Stimulated activated CD4-positive, alpha-beta T cell treated with anti-CD3 and anti-CD28 coated beads, Interleukin-15, amount 100 ng/mL, for 24 hours (primary cell): ENCODE measurements at places on chromosomes 1 and 21.

GRCh38 chr1:52057876-52058415, 1.9 kb downstream of the BTF3L4 start:
- no peak for DNase-seq

- no peak for DNase-seq
Observed at GRCh38 chr21:14583629-14584255, 37.6 kb upstream of the SAMSN1 start.

DNA sequence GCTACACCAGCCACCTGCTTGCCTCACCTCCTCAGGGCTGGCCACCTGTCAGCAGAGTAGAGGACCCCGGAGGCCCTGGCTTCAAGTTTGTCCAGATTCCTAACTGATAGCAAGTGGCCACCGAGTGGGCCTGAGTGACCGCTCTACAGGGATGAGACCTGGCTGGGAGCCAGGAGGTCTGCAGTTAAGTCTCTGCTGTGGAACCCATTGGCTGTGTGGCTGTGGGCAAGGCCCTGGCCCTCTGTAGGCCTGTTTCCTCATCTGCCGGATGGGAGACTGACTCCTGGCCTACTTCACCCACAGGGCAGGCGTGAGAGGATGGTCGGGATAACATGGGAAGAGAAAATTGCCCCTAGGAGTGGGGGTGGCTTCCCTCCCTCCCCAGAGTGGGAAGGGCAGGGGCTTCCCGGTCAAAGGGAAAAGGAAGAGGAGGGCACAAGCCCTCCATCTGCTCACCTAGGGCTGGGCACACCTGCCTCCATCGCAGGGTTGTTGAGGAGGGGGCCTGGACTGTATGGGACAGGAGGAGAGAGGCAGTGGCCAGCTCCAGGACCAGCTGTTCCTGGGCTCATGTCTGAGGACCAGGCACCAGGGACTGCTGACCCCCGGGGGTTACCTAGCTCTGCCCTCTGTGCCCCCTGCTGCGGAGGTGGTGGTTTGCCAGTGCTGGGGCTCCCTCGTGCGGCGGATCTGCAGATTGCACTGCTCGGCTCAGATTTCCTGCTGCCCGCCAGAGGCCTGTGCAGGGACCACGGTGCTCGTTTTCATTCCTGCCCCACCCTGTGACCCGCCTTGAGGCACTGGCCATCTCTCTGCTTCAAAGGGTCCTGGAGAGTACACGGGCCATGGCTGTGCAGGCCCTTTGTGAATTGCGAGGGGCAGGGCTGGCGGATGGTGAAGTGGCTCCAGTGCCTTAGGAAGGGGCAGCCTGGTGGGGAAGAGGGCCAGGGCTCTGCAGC, 9.1 kb upstream of the MTFR1L start:
- peak; percentile 84 for DNase-seq

DNA sequence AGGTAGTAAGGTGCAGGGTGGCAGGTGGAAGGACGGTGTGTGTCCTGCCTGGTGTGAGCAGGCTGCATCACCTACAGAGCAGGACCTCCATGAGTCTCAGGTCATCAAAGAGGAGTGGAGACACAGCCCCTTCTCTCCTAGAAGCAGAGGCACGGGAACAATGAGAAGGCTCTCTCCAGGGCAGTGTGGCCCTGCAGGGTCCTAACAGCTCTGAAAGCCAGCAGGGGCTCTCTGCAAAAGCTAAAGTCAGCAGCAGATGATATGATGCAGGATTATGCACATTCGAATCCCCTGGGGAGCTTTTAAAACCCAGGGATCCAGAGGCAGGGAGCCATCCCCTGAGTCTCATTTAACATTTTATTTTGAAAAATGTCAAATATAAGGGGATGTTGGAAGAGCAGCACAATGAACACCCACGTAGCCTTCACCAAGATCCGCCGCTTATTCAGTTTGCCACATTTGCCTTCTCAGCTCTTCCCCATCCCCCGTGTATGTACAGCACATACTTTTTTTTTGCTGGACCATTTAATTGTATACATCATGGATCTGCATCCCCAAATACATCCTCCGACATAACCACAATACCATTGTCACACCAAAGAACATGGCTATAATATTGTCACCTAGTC, 88.1 kb downstream of the CNIH3 start:
- no peak for DNase-seq

GRCh38 chr1:5938101-5938646, 54.1 kb downstream of the NPHP4 start:
- DNase-seq, result no peak

DNA sequence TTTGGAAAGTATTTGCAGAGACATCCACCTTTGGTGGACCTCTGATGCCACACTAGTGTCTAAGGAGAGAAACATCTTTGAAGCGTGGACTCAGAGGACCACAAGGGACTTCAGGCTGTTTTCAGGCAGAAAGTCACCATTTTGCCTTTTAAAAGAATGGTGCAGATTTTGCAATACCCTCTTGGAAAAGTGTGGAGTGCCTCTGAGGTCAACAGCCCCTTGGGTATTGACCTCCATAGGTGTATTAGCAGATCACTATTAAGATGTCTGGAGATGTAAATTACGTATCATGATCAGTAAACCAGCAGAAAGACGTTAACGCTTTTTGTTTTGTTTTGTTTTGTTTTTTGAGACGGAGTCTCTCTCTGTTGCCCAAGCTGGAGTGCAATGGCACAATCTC, 87.0 kb downstream of the INTS7 start:
- DNase-seq, result no peak

DNA sequence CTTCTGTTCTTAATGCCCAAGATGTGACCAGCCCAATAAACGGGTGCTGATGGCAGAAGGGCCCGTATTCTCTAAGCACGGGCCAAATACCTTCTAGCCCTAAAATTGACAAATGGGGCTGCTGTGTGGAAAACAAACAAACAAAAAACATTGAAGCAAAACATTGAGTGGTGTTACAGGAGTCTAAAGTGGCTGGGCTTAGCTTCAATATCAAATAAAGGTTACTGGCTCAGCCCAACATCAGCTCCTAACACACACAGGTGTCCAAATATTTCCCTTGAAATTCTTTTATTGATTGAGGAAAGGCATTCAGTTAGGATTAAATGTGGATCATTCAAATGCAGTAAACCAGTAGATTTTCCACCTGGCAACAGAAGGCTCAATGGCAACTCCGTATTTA, 13.3 kb upstream of the TTF2 start:
- no peak for DNase-seq

DNA sequence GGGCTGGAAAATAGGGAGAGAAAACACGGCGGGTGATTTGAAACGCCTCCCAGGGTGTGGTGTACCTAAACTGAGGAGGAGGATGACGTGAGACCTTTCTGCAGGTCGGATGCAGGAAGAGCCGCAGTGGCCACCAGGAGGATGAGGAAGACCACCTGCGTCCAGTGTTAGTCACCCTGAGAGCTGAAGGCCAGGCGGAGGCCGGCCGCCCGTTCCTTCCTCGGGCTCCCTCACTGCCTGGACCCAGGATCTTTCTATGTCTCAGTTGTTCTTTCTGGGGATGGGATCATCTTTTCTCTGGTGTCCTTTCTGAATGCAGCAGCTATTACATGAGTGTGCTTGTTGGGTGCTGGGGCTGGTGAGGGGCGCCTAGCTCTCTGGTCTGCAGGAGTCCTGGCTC, 74.7 kb upstream of the COL6A1 start:
- no peak for DNase-seq

GRCh38 chr1:95876276-95876675, 642.3 kb downstream of the RWDD3 start:
- DNase-seq, result no peak

GRCh38 chr1:23452011-23452411, 27.5 kb upstream of the TCEA3 start:
- peak; percentile 18 for DNase-seq

DNA sequence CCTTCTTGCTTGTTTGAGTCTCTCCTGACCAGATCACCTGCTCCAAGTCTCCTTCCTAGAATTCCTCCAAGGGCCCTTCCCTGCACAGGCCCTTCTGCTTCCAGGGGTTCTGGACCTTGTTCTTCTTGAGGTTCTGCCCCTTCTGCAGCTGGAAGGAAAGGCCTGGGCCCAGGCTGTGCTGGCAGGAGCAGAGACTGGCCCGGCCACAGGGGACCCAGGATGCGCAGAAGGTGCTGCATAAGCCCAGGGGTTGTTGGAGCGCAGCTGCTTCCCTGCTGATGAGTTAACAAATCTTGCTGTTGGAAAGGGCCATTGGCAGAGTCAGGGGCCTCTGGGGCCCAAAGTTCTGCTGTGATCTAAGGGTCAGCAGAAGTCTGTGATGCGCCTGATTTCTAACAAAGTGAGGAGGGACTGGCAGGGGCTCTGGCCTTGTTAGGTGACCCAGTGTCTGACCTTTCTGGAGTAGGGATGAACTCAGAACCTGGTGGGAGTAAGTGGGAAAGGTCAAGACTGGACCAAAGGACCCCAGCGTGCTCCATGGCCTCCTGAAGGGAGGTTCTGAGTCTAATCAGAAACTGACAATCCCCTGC, 509.8 kb downstream of the PTPRU start:
- DNase-seq, result no peak
